ENCODE measurements at places on chromosomes 11 and 22.

- DNase-seq = peak; percentile 44
These were observed 3.3 kb upstream of the KCNJ11 start for GRCh38 chr11:17391493-17392355.

GRCh38 chr11:61307354-61307753 lies 12.2 kb upstream of the VWCE start:
- no peak for DNase-seq

- DNase-seq = no peak
These were observed 86.1 kb upstream of the ARHGAP20 start for GRCh38 chr11:110798201-110798900.

GRCh38 chr11:43833657-43834073 lies 47.0 kb upstream of the ALKBH3 start:
- DNase-seq = no peak

GRCh38 chr22:48819961-48820360 lies 1007.7 kb downstream of the BRD1 start:
- no peak for DNase-seq

DNA sequence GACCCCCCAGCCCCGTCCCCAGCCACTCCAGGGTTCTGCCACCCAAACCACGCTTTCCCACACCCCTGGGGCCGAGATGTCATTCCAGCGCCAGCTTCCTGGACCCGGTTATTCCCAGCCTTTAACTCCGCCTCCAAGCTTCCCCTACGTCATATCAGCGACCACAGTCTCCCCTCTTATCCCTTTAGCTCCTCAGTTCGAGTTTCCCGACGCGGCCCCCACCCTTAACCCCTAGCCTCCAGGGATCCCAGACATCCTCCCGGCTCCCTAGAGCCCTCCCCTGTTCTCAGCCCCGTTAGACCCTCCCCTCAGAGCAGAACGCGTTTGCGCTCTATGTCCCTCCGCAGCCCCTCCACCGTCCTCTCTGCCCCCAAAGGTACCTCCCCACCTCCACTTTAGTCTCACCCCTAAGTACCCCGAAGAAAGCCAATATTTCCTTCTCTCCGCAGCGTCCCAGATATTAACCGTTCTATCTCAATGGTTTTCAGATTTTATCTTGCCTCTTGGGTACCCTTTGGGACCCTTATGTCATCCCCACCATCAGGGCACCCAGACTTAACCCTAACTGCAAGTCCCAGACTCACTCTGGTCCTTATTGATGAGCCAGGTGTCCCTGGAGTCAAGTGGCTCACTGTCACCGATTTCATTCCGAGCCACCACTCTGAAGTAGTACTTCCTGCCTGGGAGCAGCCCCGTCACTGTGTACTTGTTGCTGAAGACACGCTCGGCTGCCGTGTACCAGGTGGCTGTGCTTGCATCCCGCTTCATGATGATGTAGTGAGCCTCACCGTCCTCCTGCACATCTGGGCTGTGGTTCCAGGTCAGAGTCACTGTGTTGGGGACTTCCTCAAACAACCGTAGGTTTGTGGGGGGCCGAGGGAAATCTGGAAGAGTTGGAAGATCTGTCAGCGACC lies 8.0 kb downstream of the TMEM86A start:
- DNase-seq = peak; percentile 75

All from NCI-H524 (cell line).